ENCODE measurements at places on chromosomes 1 and 21. TPM values are rescaled to one million over a fixed set of nuclear protein-coding genes. Genes with fewer than 3 reads are reported as not detected.

Gene ATP6V1G3
- total RNA-seq, result not detected

Gene NUF2
- 30.8 TPM for total RNA-seq

Gene NPPA
- total RNA-seq, result not detected

Gene PHACTR4
- 20.1 TPM for total RNA-seq

Gene ADCY10
- 0.17 TPM for total RNA-seq

Data from A549 treated with RU486 at 1 μM for 4 hours (cell line).